ENCODE measurements at places on chromosomes 3 and 15. TPM values are rescaled to one million over a fixed set of nuclear protein-coding genes. Genes with fewer than 3 reads are reported as not detected.

The NEK10 gene
- total RNA-seq = 0.80 TPM

- no peak for DNase-seq
Observed at GRCh38 chr3:34175636-34176176, 377.3 kb downstream of the PDCD6IP start.

GRCh38 chr3:49591615-49592014 lies 37.3 kb downstream of the BSN start:
- DNase-seq = no peak

The SKOR1 gene
- total RNA-seq = 0.30 TPM

GRCh38 chr3:33803894-33804526 lies 5.6 kb downstream of the PDCD6IP start:
- no peak for DNase-seq

The SMARCC1 gene
- 115 TPM for total RNA-seq

The CRYGS gene
- total RNA-seq = 1.7 TPM

All from activated naive CD8-positive, alpha-beta T cell treated with anti-CD3 and anti-CD28 coated beads for 36 hours (primary cell).